ENCODE measurements at places on chromosomes 6 and 20. TPM values are rescaled to one million over a fixed set of nuclear protein-coding genes. Genes with fewer than 3 reads are reported as not detected.

DNA sequence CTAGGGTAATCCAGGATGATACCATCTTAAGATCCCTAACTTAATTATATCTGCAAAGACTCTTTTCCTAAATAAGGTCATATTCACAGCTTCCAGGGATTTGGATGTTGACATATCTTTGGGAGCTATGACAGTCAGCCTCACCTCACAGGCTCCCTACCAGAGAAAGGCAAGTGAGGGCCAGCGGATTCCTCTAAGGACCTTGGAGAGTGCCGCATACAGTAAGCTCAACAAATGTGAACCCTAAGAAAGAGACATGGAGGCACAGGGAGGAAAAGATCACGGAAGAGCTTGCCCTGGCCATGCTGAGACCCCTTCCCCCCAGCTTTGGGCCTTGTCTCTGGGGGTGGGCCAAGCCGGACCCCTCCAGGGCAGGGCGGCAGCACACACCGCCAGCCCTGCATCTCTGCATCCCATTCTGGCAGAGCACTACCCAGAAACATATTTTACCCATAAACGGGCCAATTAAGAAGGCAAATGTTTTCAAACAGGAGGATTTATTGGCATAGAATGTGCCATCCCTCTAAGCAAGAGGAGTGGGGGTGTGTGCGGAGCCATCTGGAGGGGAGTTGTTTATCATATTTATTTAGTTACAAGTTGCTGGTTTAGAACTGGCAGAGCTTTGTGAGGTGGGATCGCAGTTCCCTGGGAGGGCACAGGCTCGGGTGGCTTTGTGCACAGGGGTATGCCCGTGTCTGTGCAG, 55.4 kb downstream of the CHMP4B start:
- no peak for DNase-seq

DNA sequence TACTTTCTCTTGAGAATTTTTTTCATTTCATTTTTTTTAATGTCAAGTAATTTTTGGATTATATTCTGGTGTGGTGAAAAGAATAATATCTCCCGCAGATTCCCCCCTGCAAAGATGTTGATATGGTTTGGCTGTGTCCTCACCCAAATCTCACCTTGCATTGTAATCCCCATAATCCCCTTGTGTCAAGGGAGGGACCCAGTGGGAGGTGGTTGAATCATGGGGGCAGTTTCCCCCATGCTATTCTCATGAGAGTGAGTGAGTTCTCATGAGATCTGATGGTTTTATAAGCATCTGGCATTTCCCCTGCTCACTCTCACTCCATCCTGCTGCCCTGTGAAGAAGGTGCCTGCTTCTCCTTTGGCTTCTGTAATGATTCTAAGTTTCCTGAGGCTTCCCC, 58.7 kb upstream of the PMEPA1 start:
- DNase-seq = no peak

- no peak for DNase-seq
These were observed 26.7 kb downstream of the RBCK1 start for GRCh38 chr20:434661-435419.

DNA sequence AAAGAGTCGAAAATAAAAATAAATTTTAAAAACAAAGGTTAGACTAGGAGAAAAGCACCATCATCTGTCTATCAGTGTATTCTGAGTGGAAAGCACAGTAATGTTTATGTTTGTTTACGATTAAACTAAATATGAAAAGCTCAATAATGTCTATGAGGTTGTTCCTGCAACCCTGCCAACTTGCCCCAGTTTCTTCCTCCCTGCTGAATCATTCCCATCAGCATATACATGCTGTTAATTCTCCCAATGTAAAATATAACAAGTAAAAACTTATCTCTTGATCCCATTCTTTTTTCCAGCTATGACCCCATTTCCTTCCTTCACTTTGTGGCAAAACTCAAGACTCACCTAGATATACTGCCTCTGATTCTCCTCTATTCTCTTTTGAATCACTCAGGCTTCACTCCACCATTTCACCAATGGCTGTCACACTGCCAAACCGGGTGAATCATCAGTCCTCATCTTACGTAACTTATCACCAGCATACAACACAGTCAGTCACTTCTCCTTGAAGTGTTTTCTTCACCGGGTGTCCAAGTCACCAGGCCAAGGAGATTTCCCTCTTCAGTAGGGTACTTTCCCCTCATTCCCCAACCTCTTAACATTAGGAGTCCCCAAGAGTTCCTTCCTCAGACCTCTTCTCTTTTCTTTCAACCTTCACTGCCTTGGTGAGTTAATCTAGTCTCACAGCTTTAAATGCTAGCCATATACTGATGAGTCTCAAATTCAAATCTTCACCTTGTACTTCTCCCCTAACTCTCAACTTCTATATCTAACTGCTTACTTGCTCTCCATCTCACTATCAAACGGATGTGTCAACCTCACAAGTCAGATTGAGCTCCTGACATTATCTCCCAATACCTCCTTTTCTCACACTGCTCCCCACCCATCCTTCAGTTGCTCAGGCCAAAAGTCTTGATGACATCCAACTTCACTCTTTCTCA, 6.2 kb downstream of the TMEM242 start:
- peak; percentile 95 for DNase-seq

GRCh38 chr6:84522135-84522549, 242.3 kb downstream of the TBX18 start:
- no peak for DNase-seq

GRCh38 chr20:51359401-51359800, 183.1 kb downstream of the NFATC2 start:
- no peak for DNase-seq

DNA sequence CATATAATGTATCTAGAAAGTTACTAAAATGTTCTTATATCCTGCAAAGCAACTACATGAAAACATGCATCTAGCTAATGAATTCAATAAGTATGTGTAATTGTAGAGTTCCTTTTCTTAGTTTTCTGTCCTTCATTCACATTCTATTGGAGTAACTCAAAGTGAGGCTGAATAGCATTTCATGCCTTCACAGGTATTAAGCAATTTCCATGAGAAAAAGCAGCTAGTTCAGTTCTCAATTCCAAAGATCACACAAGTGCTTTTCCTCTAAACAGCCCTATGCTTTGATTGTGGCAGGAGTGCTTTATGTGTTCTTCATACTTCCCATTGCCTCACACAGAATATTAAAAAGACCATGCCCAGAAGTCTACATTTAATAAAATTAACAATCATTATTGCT, 274.9 kb downstream of the RFPL4B start:
- no peak for DNase-seq

GRCh38 chr20:37414224-37415035, 68.5 kb downstream of the SRC start:
- no peak for DNase-seq

DNA sequence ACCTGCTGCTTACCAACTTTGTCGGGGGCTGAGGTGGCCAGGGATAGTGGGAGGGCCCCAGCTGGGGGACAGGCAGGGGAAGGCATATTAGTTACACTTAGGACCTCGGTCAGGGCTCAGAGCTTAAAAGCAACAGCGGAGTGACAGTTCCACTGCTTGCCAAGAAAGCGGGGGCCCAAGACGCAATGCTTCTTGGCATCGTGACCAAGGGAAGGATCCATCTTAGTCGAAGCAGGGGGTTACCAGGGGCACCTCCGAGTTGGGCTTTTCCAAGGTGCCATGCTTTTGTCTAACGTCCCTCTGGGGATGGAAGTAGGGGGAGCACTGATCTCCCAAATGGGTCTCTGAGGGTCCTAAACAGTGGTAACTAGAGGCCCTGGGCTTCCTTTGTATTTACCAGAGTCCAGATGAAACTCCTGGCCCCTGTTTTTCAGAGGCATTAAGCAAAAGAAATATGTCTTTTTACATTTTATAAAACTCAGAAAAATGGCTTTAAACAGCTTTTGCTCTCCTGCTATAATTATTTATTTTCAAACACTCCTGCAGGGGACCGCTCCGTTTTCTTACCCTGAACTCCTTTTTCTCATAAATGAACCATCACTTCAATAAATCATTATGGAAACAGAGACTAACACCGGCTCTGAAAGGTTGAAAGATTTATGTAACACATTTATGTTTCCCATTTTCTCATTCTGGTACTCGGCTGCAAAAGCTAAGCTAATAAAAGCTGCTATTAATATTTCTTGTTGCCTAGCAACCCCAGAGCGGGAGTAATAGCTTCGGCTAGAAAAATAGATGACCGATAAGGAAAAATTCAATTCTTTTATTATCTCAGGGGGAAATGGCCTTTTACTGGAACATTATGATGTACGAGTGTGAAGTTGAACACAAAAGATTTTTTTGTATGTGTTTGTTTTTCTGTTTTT, 100.4 kb downstream of the TOX2 start:
- no peak for DNase-seq

DNA sequence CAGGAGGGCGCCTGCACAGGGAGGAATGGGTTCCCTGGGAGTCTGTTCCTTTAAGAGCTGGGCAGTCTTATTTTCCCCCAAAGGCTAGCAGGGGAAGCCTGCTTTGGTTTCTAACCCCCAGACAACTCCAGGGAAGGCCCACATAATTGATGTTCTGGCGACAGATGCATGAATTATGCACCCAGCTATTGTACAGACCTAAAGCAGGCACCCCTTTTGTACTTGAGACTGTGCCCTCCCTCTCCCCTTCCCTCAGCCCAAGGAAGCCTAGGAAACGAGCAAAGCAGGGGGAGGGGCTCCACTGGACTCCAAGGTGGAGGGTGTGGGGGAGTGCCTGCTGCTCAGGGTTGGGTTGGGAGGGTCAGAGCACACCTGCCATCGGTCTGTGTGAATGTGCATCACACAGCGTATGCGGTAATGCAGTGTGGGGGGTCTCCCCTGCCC, 102.1 kb downstream of the KCNB1 start:
- no peak for DNase-seq

DNA sequence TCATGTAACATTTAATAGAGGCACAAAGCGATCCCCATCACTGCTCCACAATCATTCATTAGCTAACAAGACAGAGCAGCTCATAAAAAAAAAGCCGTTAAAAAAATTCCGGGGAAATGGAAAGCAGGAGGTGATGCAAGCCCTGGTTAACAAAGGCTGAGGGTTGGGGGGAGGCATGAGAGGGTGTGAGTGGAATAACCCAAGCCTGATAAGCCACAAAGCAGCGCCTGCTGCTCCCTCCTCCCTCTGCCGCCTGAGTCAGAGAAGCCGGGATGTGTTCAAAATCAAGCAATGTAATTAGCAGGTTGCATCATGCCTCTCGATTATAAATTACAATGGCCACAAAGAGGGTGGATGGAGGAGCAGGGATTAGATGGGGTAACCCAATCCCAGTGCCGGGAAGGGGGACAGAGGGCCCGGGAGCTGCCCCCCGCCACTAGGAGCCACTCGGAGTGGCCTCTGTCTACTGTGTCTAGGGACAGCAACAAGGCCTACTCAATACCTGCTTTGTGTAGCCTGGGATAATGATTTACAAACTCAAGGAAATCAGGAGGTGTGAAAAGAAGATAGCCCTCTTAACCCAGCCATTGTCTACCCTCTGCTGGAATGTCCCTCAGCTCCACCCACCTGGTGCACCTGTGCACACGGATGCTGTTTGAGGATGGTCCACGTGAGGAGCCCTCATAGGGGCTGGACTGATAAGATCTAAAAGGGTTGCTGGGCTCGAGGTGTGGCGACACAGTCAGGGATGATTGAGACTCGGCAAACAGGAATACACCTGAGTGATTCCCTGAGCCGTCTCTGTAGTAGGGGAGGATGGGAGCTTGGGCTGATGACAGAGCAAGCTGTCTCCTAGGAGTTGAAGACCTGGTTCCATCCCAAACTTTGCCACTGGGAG, 156.9 kb downstream of the VEGFA start:
- no peak for DNase-seq

GRCh38 chr6:39577446-39578165, 147.6 kb downstream of the KIF6 start:
- no peak for DNase-seq

DNA sequence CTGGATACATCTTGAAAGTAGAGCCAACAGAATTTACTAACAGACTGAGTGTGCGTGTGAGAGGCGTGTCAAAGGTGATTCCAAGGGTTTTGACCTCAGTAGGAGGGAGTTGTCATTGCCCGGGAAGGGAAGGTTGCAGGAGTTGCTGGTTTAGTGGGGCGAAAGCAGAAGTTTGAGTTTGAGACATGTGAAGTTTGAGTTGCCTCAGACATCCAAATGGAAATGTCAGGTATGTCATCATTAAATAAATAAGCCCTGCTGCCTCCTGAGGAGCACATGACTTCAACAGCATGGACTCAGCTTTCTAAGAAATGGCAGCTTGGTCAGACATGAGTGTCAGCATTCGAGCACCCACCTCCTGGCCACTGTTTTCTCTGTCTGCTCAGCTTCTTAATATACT, 26.6 kb upstream of the TGM2 start:
- no peak for DNase-seq

DNA sequence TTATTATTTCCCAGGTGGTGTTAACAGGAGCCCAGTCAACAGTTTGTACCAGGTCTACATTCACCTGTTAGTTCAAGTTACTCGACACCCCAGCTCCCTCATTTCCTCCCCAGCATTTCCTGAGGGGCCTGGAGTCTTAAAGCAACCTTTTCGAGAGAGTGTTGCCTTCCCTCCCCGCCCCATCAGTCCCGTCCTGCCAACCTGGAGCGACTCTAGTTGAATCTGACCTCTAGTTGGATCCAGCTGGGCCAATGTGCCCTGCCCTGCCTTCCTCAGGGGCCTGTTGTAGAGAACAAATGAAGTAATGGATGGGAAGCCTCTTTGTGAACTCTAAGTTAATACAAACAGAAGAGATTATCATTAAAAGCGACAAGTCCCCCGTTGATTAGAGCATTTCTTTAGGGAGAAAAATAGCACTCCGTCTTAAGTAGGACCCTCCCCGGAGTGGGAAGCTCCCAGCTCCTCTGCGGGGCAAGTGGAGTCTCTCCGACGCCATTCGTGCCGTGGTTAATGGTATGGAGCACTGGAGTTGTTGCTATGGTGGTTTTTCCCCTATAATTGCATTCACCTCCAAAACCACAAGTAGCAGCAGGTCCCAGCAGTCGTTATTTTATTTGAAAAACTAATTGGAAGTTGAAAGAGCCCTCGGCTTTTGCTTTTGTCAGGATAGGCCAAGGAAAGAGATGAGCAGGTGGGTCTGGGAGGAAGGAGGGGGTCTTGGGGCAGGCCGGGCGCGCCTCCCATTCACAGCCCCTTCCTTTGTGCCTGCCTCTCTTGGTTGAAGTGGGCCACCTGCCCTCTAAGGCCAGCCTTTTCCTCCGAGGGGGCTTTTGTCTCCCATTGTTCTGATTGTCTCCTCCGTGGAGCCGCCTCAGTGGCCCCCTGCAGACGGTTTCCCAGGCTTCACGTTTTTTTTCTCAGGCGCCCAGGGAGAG, 16.1 kb downstream of the GHRH start:
- DNase-seq = no peak

GRCh38 chr6:90860822-90861601, 274.1 kb upstream of the MAP3K7 start:
- DNase-seq = no peak

Gene NHLRC1
- total RNA-seq = 0.74 TPM

Gene MAP1LC3A
- total RNA-seq = 53.6 TPM

Gene C6orf132
- total RNA-seq = 3.3 TPM

Gene XRN2
- 66.4 TPM for total RNA-seq

Gene SLC22A16
- total RNA-seq = not detected

Gene COL10A1
- not detected for total RNA-seq

Gene ZSCAN23
- total RNA-seq = 0.69 TPM

Gene ZNF334
- 7.3 TPM for total RNA-seq

Gene REM1
- 4.0 TPM for total RNA-seq
